ENCODE measurements at places on chromosomes 1 and 21. TPM values are rescaled to one million over a fixed set of nuclear protein-coding genes. Genes with fewer than 3 reads are reported as not detected.

- no peak for ATAC-seq
Observed at GRCh38 chr1:99176753-99177152, 87.5 kb upstream of the PLPPR4 start.

DNA sequence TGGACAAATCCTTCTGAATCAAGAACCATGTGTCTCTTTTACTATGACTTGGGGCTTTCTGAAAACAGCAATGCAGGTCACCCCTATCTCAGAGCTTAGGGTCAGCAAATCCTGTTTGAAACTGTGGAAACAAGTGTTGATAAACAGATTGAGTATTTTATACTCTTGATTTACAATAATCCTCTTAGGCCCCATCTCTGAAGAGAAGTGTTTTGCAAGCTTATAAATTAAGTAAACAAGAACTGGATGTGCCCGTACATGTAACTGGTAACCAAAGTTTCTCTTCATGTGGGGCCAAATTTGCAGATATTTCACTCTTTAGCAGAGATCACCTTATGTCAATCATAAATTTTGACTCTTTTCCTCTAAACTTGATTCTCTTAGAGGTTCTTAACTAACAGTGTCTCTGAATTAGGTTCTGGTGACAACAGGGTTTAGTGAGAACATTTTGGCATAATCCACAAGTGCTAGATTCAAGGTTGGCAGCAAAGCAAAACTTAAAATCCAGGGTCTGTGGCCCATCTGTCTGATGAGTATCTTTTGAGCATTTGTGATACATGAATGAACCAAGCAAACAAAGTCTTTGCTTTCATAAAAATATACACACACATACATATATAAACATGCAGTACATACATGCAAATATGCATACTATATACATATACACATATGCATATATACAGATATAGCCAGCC lies 183.0 kb upstream of the HOOK1 start:
- ATAC-seq = no peak

GRCh38 chr1:87318806-87319205 lies 9.9 kb upstream of the LMO4 start:
- no peak for ATAC-seq

DNA sequence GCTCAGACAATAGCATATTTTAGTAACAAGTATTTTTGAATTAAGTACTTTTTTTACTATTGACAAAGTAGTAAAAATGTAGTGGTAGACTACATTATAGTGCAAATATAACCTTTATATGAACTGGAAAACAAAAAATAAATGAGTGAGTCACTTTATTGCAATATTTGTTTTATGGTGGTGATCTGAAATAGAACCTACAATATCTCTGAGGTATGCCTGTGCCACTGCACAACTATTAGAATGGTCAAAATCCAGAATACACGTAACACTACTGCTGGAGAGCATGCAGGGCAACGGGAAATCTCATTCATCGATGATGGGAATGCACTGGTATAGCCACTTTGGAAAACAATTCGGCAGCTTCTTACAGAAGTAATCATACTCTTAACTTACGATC lies 349.0 kb upstream of the NCAM2 start:
- no peak for ATAC-seq

- ATAC-seq = no peak
Observed at GRCh38 chr1:213049232-213049631, 1.8 kb upstream of the RPS6KC1 start.

- ATAC-seq = no peak
Observed at GRCh38 chr1:230120921-230121381, 53.9 kb downstream of the GALNT2 start.

DNA sequence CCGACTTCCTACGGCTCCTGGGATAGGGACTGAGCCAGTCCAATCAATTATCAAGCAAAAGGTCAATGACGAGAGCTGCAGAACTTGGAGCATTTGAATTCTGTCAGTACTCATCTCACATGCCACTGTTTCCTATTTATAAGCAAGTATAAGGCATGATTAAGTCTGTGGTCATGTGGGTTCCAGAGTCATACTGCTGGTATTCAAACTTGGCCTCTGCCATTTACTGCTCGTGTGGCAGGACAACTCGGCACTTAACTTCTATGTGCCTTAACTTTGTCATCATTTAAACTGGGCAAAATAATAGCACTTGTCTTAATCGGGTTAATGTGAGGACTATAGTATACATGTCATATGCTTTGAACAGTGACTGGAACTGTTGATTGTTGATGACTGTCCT lies 44.9 kb upstream of the TNFSF18 start:
- peak; percentile 24 for ATAC-seq

DNA sequence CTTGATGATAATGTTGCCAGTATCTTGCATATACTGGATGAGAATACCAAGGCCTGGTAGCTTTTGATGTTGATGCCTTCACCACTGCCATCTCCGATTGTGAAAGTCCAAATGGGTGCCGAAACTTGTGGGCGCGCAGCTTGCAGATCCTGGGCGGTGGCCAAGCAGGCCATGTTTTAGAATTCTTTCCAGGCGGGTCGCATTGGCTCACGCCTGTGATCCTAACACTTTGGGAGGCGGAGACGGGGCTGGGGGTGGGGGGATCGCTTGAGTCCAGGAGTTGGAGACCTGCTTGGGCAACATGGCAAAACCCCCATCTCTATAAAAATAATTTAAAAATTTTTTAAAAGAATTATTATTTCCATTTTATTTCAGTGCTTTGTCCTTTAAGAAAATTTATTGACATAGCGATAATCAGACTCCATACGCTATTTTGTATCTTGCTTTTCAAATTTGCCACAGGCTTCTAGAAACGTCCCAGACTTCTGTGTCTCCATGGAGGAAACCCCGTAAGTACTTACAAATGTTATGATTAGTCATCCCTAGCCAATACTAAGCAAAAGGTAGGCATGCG lies 592 bp upstream of the ZNF326 start:
- ATAC-seq = no peak

DNA sequence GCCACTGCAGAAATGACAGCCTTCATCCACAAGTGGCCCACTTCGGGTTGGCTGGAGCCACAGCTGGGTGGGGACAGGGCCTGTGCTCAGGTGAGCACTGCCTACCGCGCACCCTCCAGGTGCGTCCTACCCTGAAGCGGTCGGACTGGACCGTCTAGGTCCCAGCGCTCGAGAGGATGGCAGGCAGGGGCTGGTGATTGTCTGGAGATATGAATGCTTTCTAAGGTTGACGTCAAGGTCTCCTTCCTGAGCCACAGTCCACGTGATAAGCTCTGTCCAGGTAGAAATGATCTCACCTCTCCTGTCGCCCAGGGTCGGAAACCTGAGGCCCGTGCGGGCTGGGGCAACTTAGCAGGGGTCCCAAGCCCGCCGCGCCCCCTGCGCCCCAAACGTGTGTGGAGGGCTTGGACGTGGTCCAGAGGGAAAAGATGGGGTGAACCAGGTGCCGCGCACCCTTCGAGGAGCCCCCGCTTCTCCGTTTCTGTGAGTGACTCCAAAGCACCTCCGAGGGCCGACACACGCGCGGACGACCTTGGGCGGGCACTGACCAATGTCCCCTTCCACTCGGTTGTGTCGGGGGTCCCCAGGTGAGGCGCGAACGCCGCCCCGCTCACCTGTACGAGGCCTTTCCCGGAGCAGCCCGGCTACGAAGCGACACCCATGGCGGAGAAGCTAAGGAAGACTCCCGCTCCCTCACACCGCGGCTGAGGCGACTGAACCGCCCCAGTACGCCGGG lies 853 bp upstream of the DOP1B start:
- peak; percentile 0 for ATAC-seq

DNA sequence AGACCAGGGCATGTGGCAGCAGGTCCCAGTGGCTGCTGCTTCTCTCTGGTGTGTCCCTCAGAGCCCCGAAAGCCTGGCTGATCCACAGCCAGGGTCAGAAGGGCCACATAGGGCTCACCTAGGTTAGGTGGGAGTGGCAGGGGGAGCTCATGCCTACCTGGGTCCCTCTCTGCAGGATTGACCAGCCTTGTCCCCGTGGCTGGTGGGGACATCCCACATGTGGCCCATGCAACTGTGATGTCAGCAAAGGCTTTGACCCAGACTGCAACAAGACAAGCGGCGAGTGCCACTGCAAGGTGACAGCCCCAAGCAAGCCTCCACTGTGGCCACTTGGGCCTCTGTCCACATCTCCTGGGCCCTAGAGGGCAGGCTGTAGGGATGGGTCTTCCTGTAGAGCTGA lies 15.7 kb downstream of the CELSR2 start:
- ATAC-seq = no peak

DNA sequence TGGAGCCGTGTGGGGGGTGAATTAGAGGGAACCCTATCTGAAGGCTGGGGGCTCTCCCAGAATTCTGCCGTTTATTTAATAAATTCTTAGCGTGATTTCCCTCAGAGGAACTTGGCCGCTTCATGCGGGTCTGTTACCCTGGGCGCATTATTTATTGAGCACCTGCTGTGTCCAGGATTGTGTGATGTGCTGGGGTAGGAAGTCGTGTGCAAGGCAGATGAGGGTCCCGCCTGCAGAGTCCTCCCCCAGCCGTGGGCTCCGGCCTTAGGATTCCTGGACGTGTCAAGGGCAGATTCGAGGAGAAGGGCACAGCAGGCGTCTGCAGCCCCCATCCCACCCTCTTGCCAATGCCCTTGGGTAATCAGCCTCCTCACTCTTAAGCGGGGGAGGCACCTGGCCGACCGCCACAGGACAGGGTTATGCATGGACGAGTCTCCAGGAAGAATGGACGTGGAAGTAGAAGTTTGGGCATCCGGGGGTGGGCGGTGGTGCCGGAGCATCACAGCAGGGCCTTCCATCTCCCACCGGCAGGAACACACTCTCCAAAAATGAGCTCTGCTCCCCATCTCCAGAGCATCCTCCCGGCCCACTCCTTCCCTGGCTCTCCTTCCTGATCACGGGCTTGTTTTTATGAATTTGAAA lies 233.3 kb upstream of the C1orf174 start:
- no peak for ATAC-seq

Gene MRPL37
- total RNA-seq = 115 TPM

Gene TDRD10
- not detected for total RNA-seq

DNA sequence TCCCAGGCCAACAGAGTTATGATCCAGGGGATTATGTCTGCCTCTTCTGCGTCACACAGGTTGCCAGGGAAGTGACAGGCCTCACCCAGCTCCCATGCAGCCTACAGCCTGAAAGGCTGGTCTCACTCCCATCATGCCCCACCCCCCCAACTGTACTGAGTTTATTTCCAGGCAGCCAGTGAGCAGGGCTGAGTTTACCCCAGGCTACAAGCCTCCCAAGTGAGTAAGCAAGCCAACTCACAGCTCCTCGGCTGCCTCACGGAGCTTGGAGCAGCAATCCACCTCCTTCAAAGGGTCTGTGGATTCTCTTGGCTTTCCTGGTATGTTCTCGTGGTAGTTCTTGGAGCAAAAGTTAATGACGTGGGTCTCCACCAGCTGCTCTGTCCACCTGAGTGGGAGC lies 1147.6 kb upstream of the ADGRL4 start:
- no peak for ATAC-seq

GRCh38 chr1:151196292-151196800 lies 2.0 kb upstream of the PIP5K1A start:
- peak; percentile 34 for ATAC-seq

GRCh38 chr1:174497478-174497877 lies 49.7 kb downstream of the GPR52 start:
- no peak for ATAC-seq

DNA sequence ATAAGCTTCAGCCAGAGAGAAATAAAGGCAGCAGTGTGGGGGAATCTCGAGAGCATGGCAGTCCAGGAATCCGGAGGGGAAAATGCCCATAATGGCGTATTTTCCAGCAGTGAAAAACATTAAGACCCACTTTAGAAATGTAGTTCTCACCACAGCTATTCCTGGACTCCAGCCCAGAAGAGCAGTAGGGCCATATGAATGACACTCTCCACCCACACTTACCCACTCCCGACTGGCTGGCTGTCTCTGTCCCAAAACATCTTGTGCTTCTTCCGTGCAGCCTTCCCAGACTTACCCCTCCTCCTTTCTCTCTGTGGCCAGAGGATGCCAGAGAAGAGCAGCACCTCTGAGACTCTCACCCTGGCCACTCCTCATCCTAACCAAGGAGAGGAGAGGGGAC lies 56.4 kb downstream of the TRABD2B start:
- ATAC-seq = no peak

Gene PLEKHG5
- 3.8 TPM for total RNA-seq

DNA sequence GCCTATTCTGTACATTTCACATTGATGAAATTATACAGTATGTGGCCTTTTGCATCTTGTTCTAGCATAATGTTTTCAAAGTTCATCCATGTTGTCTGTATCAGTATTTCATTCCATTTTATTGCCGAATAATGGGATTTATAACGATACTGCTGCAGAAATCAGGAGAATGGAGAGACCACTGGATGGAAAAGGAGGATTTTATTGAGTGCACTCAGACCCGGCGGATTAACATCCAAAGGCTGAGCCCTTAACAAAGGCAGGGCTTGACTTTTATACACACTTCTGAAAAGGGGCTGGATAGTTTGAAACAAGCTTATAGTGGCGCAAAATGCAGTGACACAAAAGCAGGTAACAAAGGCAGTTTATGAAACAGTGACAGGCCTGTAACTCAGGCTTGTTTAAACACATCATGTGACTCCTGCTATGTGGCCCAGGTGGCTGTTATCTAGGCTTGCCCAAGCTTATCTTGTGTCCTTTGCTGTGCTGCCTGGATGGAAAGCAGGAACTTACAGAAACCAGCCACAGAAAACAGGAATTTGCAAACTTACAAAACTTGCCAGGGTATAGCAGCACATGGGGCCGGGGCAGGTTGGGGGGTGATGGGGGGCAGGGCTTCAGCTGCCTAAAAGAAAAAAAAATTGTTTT lies 32.8 kb upstream of the KCNJ15 start:
- ATAC-seq = no peak

- no peak for ATAC-seq
Observed at GRCh38 chr1:83839566-83840173, 159.3 kb downstream of the TTLL7 start.

Gene COL8A2
- total RNA-seq = 0.08 TPM

Gene FAM177B
- total RNA-seq = not detected

GRCh38 chr1:160416369-160416768 lies 16.0 kb downstream of the VANGL2 start:
- ATAC-seq = no peak

Gene ITLN2
- total RNA-seq = not detected

Gene PDZK1IP1
- not detected for total RNA-seq

DNA sequence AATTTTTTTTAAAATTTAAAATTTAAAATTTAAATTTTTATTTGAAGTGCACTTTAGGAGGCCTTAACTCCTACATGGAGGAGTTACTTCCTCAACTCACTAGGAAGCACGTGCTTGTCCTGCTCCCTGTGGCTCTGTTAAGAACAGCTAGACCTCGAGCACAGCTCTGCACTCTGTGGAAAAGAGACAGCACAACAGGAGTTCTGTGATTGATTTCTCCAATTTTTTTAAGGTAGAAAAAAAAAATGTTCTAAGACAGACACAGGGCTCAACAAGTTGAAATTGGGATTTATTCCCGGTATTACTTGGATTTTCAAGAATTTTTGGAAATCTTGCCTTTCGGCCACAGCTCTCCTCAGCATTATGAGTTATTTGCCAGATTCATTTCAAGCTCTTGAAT lies 356.6 kb upstream of the LYPLAL1 start:
- no peak for ATAC-seq

Gene S100A9
- total RNA-seq = not detected

- ATAC-seq = peak; percentile 50
Observed at GRCh38 chr21:44352253-44352860, 1.1 kb upstream of the TRPM2 start.

Gene OR2L2
- 0.11 TPM for total RNA-seq

Gene LIX1L
- total RNA-seq = 61.2 TPM
